ENCODE measurements at places on chromosomes 12 and 14.
A peak's percentile ranks its signal among the peaks of the same experiment; 100 is the strongest.

DNA sequence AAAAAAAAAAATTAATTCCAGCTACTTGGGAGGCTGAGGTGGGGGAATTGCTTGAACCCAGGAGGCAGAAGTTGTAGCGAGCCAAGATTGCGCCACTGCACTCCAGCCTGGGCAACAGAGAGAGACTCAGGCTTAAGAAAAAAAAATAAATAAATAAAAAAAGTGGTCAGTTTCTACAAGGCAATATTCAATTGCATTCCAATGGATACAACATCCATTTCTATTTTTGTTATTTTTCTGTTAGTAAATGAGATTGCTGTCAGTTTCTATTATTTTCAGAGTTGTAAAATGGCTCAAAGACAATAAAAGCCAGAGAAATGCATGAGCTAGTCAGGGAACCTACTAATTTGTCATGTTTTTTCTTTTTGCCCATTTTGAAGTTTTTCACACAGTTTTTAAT is 119.2 kb downstream of the PDE3A start:
- no peak for DNase-seq

GRCh38 chr12:12902036-12902435 is 10.7 kb downstream of the GPRC5A start:
- DNase-seq: no peak

DNA sequence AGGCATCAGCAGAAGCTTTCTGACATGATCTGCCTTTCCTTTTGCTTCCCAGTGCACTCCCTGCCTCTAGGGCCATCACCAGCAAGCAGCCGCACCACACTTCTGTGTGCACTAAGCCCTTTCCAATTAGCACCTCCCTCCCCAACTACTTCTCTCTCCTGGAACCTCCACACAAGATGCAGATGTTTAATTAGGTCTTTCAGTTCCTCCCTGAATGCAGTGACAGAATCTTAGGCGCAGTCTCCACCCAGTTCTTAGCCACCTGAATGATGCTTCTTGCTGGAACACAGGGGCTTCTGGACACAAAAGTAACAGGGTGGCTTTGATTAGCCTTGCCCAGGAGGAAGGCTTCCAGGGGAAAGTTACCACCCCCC is 32.9 kb downstream of the NIN start:
- DNase-seq: no peak

DNA sequence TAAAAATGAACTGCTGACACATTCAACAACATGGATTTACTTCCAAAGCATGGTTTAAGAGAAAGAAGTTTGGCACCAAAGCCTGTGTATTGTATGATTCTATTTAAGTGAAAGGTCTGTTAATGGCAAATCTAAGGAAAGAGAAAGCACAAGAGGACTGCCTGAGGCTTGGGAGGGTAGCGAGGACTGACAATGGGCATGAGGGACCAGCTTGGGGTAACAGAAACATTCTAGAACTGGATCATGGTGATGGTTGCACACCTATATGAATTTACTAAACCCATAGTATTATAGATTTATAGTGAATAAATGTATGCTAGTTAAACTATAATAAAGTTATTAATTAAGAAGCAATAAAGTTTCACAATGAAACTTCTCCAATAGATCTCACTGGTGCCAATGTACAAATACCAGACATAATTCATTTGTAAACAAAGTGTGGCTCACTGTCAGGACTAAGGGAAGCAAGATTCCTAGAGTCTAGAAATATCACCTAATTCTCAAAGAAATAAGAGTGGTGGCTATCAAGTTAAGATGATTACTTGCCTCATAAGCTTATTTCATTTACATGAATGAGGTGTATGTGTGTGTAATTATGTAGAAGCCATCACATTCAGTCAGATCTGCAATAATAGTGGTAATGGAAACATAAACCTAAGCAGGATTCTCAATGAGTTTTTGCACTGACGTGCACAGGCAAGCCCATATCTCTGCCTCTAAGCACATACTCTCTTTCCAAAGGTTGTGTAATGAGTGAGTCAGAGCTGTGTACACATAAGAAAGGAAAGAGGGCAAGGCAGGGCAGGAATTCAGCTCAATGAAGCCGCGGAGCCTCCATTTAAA is 353.4 kb downstream of the KCNH5 start:
- peak; percentile 94 for DNase-seq

DNA sequence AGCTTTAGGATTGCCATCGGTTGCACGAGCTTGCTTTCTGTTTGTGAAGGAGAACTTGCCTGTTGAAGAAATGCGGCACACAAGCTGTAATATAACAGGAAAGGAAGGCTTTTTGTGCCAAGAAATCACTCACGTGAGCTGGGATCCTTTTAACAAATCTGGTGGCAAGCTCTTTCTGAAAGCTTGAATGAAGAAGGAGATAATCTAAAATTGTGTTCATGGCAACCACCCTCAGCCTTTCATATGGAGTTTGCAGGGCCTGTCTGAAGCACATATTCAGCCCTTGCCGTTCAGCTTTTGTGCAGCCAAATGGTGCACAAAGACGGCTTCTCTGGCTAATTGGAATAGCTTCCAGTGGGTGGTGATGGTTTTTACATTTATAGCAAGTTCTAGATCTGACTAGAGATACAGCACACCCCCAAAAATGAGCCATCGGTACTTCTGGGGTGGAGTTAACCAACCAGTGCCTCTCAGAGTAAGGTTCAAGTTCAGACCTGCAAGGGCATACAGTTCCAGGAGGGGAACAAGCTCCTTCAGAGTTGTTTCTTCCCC is 107.4 kb downstream of the AEBP2 start:
- no peak for DNase-seq

- no peak for DNase-seq
Observed at GRCh38 chr14:100885617-100886016, 17.9 kb downstream of the RTL1 start.

- peak; percentile 90 for DNase-seq
Observed at GRCh38 chr12:29234965-29235626, 86.0 kb downstream of the FAR2 start.

DNA sequence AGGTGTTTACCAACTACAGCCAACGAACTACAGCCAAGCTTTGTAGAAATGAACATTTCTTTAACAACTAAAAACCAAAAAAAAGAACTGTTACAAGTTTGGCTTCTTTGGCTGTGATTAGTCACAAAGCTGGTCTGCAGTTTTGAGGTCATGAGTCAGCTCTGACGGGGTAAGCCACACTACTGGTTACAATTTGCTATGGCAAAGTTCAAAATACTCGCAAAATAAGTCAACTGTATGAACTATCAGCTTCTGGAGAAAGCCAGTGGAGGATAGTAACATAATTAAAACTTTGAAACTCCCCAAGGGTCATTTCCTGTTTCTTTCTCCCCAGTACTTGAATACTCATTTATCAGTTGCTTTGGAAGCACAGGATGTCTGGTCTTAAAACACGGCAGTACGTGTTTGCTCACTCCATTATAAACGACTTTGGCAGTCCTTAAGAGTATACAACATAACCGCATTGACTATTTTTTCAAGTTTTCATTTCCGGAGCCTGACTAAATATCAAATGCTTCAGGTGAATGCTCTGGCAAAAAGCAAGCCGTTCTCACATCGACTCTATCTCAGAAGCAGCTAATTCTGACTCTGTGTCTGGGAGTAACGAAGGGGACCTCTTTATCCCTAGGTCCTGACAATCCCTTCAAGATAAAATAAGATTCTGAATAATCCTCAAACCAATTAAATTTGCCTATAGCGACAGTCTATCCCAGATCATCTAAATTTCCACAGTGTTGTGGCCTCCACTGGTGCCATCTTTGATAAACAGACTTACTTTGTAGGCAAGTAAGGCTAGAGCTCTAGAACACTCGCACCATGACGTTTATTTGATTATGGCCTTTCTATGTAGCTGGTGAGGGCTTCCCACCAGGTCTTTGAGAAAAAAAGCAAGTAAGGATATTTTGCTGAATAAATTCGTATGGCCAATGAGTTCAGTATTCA is 10.6 kb downstream of the PHLDA1 start:
- DNase-seq: peak; percentile 81

DNA sequence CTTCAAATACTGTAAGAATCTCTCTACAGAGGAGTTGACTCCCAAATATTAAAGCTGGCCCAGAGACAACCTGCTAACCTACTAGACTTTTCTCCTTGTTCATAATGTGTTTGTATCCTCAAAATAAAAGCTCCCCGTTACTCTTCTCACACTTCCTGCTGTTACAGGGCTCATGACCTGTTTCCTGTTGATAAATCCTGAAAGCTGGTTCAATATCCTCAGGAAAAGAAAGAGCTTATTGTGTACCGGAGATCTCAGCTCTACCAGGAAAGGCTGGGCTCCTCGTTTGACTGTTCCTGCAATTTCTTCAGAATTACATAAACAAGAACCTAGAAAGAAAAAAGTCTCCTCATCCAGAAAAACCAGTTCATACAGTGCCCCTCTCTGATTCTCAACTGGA is 30.8 kb downstream of the CLEC1A start:
- no peak for DNase-seq

- no peak for DNase-seq
Observed at GRCh38 chr12:10170216-10170615, 1.7 kb downstream of the OLR1 start.

Data from DMS53 (cell line).